ENCODE measurements at places on chromosomes 3 and 15.

GRCh38 chr3:87313641-87314040, 37.3 kb upstream of the POU1F1 start:
- DNase-seq, result no peak

DNA sequence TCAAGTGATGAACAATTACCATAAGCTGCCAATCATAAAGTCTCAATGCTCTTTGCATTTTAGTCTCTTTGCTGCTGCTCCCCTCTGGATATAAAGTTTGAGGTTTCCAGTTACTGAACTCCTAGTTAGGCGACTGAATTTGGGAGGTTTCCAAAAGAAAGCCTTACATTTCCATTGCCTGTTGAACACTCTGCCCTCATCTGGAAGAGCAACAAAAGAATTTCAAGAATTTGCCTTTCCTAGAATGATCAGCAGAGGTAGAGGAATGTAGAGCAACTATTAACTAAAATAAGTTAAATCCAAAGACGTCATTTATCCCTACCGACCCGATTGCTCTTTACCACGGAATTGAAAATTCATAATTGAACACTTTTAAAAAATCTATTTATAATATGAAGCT, 53.4 kb upstream of the PRICKLE2 start:
- no peak for DNase-seq

- no peak for DNase-seq
Observed at GRCh38 chr3:195904368-195904767, 4.0 kb downstream of the TNK2 start.

DNA sequence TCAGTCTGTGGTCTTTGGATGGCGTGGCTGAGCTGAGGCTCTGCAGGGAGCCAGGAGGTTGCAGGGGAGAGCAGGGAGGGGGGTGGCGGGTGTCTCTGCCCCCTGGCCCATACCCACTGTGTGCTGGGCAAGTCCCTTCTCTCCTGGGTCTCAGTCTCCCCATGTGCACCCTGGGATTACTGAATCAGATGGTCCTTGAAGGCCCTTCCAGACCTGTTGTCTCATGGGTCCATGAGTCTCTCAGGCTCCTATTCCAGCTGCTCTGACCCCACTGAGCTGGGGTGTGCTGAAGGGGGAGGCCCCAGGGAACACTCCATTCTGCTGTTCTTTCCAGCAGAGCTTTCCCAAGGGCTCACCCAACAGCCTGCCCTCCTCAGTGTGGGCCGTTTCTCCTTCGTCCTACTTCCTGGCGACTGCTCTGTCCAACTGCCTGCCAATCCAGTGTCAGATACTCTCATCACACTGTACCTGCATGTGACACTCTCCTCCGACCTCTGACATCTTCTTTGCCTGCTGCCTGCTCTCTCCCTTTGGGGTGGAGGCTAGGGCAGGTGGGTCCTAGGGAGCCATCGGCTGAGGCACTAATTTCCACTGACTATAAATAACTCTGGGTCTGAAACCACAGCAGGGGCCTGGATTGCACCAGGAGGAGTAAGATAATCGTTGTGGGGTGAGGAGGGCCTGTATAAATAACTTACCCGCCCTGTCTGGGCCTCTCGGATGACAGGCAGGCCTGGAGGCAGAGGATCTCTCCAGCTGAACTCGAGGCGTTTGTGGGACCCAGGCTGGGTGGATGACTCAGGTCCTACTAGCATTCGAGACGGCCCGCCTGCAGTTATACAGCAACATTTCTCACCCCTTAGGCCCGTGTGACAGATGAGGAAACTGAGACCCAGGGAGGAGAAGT, 67.1 kb downstream of the ATP2B2 start:
- no peak for DNase-seq

GRCh38 chr15:88615303-88616107, 5.6 kb upstream of the AEN start:
- DNase-seq, result no peak

GRCh38 chr15:57696146-57696545, 10.4 kb upstream of the POLR2M start:
- no peak for DNase-seq
